ENCODE measurements at places on chromosomes 7 and 10. TPM values are rescaled to one million over a fixed set of nuclear protein-coding genes. Genes with fewer than 3 reads are reported as not detected.

PRSS1 gene
- 3.7 TPM for total RNA-seq

DNA sequence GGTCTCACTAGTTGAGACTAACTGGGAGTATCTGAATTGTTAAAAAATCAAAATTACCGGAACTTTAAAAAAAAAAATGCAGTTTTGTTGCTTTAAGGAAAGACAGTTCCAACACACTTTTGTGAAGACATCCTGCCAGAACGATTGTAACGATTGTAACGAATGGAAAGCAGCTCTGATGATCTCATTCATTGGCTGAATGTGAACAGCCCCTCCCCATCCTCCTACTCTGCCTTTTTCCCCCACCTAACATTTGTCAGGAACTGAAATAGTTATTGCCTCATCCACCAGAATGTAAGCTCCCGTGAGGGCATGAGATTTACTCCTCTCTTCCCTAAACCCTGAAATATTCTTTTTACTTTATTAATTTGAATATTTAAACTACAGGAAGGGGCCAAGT lies 23.1 kb upstream of the ZC3HAV1L start:
- no peak overlapping the region for H3K4me3 ChIP-seq
- no peaks in the 10 kb centered on the region for H3K27me3 ChIP-seq
- DNase-seq, result no peak

DNA sequence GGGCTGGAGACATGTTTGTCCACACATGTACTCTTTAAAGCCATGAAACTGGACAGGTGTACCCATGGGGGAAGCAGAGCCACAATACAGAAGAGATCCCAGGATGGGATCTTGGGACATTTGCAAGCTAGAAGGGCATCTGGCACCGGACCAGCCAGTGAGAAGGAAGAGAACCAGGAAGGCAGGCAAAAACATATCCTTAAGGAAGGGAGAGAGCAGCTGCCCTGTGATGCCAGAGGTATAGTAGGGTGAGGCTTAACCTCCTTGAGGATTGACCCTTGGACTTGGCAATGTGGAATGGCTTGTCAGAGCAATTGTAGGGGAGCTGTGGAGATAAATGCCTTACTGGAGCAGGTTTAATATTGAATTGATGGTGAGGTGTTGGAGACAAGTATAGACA lies 17.9 kb upstream of the SUV39H2 start:
- no peak overlapping the region for H3K27ac ChIP-seq
- H3K4me3 ChIP-seq, result no peak overlapping the region
- DNase-seq, result no peak
- H3K36me3 ChIP-seq, result peaks cover 49% of the 10 kb centered on the region

PTPRE gene
- 26.8 TPM for total RNA-seq

EN2 gene
- not detected for total RNA-seq

DNA sequence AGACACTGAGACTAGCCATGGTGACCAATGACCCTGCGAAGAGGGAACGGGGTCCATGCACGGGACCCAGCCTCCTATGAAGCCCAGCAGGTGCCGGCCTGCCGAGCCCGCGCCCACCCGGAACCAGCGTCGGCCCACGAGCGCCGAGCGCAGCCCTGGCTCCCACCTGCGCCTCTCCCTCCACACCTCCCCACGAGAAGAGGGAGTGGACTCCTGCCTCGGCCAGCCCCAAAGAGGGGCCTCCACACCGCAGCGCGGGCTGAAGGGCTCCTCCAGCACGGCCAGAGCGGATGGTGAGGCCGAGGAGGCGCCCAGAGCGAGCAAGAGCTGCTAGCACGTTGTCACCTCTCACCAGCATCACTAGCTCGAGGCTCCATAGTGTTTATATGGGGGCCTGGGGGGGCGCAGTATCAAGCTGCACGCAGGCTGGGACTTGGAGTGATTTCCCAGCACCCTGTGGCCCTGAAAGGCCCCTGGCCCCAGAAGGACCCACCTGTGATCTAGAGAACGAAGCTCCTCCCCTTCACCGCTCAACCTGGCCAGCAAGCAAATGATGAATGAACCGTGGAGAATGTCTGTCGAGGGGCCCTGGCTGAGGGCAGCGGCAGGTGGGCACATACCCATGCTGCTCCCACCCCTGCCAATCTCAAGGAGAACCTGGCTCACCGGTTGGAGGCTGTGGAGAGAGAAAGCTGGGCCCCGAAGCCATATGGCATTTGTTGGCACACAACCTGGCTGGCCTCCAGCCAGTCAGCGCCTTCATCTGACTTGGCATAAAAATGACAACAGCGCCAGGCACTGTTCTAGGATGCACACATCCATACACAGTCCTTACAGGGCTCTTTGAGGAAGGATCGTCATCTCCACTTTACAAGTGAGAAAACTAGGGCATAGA lies 30.7 kb downstream of the GHRHR start:
- H3K4me1 ChIP-seq, result no peaks in the 10 kb centered on the region
- H3K36me3 ChIP-seq, result no peaks in the 10 kb centered on the region
- no peak overlapping the region for H3K4me3 ChIP-seq
- H3K27me3 ChIP-seq, result no peaks in the 10 kb centered on the region
- H3K27ac ChIP-seq, result no peak overlapping the region

DNA sequence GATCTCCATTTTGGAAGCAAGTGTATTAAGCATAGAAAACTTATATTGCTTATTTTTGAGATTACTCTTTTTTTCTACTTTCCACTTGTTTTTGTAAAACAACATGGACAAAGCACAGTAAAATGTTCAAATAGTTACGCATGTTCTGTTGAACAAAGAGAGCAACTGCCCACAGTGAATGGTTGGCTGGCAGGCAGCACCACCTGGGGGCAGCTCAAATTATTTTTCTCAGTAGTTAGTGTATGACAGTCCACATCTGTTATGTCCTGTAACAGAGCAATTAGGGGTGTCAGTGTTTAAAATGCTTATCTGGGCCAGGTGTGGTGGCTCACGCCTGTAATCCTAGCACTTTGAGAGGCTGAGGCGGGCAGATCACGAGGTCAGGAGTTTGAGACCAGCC lies 46.1 kb upstream of the CACUL1 start:
- H3K36me3 ChIP-seq, result no peaks in the 10 kb centered on the region
- H3K4me3 ChIP-seq, result no peak overlapping the region
- no peaks in the 10 kb centered on the region for H3K4me1 ChIP-seq
- DNase-seq, result peak; percentile 23
- H3K27ac ChIP-seq, result no peak overlapping the region
- no peaks in the 10 kb centered on the region for H3K27me3 ChIP-seq

NANOS1 gene
- 4.4 TPM for total RNA-seq

MMP21 gene
- not detected for total RNA-seq

GRCh38 chr7:4097001-4097609 lies 585.0 kb upstream of the FOXK1 start:
- no peak overlapping the region for H3K4me3 ChIP-seq
- H3K4me1 ChIP-seq, result no peaks in the 10 kb centered on the region
- H3K36me3 ChIP-seq, result no peaks in the 10 kb centered on the region
- no peak for DNase-seq
- H3K27me3 ChIP-seq, result no peaks in the 10 kb centered on the region
- H3K27ac ChIP-seq, result no peak overlapping the region

DNA sequence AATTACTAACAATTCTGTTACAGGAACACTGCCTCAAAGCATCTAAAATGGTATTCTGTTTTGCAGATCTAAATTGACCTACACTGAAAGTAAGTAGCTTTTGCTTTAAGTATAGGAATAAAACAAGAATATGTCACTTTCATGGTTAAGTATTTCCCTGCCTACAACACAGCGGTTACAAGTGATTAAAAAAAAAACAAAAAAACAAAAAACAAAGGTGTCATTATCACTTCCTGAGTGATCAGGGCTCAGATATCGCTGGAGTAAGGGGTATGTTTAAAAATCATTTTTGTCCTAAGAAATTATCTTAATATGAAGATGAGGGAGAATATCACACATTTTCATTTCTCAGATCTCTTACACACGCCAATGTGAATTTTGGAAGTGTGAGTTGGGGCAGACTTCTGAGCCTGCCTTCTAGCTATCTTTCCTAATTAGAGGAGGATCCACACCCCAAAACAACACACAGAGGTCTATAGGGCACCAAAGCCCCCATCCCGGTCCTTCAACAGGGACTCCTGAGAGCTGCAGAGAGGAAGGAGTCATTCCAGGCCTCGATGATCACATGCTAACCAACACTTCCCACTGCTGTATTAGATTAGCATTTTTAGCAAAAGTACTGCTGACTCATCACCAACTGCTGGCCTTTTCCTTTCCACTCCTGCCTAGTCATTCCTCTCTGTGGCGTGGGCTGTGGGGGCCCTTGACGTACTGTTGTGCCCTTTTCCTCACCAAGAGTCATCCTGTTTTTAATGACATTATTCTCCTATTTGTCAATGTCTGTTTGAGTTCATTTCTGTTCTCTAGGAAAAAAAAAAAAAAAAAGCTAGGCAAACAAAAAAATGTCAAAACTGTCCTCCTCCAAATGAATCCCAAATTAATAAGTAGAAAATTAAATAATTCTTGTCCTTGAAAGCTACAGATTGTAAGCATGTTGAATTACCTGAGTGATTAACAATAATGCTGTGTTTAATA lies 31.2 kb downstream of the PRTFDC1 start:
- no peaks in the 10 kb centered on the region for H3K36me3 ChIP-seq
- DNase-seq, result no peak
- H3K4me1 ChIP-seq, result no peaks in the 10 kb centered on the region
- H3K27ac ChIP-seq, result no peak overlapping the region
- no peak overlapping the region for H3K4me3 ChIP-seq

DNA sequence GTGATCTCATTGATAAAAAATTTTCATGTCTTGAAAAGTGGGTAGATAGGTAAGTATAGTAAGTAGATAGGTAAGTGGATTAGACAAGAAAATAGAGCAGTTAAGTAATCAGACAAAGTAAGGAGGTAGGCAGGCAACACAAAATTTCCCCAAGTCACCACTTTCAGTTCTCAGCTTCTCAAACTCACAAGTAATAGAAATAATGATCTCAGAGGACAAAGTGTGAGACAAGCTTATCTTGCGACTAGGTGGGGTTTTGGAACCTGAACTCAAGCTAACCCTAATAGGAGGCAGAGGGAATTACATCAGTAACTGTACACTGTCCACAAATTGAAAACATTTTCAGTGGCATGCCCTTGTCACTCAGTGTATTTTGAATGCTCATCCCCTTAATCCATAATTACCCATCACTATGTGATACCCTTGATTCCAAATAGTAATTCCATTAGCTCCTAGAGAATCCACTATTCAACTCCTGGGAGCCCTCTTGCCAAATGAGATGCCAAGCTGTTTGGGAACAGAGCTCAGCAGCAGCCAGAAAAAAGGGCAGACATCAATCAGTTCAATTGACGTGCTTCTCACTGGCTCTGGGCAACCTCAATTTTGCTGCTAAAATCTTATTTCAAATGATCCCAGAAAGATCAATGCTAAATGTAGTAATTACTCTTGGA lies 703.2 kb downstream of the XPNPEP1 start:
- no peak overlapping the region for H3K4me3 ChIP-seq
- H3K27me3 ChIP-seq, result no peaks in the 10 kb centered on the region

PRF1 gene
- 3.6 TPM for total RNA-seq

ZSCAN25 gene
- total RNA-seq, result 7.7 TPM

DNA sequence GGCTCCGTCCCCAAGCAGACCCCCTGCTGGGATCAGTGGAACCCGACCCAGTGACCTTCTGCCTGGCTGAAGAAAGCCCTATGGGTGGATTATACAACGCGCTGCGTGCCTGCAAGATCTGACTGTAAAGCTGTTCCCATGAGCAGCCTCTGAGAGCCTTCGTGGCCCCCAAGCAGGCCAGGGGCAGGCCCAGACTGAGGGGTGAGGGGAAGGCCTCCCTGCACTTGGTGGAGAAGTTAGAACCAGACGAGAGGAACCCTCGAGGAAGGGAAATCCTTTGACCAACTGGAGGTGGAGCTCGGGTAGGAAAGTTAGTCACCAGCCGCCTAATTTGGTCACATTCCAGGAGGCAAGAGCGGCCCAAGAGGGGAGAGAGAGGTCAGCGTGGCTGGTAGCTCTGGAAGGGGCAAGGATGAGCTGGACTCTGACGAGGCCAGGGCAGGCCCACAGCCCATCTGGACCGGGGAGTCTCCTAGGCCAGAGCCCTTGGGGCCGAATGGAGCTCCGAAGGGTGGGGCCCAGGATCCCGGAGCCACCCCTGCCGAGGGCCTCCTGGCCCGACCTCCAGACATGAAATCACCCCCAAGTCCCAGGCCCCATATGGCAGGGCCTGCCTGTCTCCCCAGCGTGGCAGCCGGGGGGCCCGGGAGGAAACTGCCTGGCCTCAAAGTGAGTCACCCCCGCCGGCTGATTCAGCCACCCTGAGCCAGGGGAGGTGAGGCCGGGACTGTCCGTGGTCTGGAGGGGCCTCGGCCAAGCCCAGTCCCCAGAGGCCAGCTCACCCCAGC lies 23.3 kb upstream of the PDGFA start:
- H3K27ac ChIP-seq, result peak overlapping the region; percentile 24
- DNase-seq, result peak; percentile 82
- H3K36me3 ChIP-seq, result no peaks in the 10 kb centered on the region
- H3K4me1 ChIP-seq, result peaks cover 15% of the 10 kb centered on the region
- no peak overlapping the region for H3K4me3 ChIP-seq

AEBP1 gene
- 25.4 TPM for total RNA-seq

MACC1 gene
- not detected for total RNA-seq

NRG3 gene
- total RNA-seq, result not detected

GRCh38 chr7:156582591-156583123 lies 57.9 kb upstream of the RNF32 start:
- DNase-seq, result no peak
- no peaks in the 10 kb centered on the region for H3K4me1 ChIP-seq
- H3K4me3 ChIP-seq, result no peak overlapping the region
- no peaks in the 10 kb centered on the region for H3K27me3 ChIP-seq
- no peak overlapping the region for H3K27ac ChIP-seq

CCZ1B gene
- 19.7 TPM for total RNA-seq

DNA sequence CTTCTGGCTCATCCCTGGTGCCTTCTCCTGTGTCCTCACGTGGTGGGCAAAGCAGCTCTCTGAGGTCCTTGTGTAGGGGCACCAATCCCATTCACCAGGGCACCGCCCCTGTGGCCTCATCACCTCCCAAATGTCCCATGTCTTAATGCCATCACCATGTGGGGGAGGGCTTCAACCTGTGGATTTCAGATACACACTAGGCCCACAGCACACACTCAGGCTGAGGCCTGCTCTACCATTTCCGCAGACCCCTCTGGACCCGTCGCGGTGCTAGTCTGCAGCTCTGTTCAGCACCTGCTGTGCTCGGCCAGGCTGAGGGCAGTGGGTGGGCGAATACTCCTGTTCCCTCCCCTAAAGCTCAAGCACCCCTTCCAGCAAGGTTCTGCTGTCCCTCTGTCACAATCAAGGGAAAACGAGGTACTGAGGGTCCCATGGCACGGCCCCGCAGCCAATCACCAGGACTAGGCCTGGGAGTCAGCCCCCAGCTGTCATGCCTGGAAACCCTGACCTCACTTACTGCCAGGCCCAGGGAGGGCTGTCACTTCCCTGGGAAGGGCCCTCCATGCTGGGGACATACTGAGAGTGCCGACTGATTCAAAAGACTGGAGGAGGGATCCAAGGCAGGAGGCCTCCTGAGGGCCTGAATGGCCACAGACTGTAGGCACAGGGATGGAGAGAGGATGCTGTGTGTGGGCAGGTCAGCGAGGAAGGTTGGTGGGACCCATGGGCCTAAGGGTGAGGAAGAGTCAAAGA lies 123.8 kb upstream of the RET start:
- H3K4me1 ChIP-seq, result peaks cover 12% of the 10 kb centered on the region
- no peaks in the 10 kb centered on the region for H3K36me3 ChIP-seq
- no peak overlapping the region for H3K4me3 ChIP-seq
- H3K27ac ChIP-seq, result no peak overlapping the region
